Activated naive CD4-positive, alpha-beta T cell treated with anti-CD3 and anti-CD28 coated beads for 36 hours (primary cell): ENCODE measurements at places on chromosomes 7 and 10.

GRCh38 chr10:5893321-5893720 is 3.3 kb downstream of the FBH1 start:
- DNase-seq: no peak

DNA sequence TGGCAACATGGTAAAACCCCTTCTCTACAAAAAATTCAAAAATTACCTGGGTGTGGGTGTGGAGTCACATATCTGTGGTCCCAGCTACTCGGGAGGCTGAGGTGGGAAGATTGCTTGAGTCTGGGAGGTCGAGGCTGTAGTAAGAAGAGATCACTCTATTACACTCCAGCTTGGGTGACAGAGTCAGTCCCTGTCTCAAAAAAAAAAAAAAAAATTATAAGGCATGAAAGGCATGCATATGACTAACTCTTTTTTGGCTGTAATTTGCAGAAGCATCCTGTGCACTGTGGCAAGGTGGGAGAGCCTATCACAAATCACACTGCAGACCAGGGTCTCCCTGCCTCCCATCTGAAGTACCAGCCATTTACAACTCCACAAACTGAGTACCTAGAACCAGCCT is 14.1 kb upstream of the MYPN start:
- DNase-seq: no peak

DNA sequence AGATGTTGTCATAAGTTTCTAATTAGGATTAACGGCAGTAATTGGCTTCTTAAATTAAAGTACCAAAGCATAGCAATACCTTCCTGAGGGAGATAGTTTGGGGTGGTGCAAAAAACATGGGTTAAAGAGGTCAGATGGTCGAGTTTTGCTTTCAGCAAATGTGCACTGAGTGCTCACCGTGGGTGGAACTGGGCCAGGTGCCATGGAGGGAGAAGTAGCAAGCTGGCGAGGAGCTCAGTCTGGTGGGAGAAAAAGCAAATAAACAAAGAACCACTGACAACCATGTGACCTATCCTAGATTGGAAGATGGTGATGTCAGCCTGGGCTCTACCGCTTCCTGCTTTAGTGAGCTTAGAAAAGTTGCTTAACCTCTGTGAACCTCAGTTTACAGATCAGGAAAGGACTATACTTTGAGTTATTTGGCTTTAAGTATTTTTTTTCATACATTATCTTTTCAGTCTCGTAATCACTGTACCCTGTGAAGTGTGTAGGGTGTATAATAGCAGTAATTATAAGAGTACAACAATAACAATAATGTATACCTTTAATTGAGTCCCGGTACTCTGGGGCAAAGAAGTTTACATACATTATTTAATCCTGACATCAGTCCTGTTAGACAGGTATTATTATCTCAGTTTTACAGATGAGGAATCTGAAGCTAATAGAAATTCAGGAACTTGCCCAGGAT is 69.0 kb upstream of the PDCD4 start:
- DNase-seq: peak; percentile 67

DNA sequence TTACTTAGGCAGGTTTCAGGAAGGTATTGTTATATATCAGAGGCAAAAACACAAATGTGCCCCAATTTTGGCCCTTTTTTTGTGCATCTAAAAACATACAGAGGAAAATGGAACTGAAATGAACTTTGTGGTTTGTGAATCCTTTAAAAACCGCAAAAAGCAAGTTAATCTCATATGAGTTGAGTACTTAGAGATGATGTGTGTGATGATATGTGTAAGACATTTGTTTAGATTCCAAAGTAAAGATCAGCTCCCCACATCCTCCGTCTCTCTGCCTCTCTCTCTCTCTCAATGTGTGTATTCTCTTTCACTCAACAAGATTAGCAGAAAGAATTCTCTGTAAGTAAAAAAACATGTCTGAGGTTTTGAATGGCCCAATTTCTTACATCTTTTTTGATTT is 201.9 kb downstream of the MALRD1 start:
- no peak for DNase-seq

- DNase-seq: no peak
These were observed 18.3 kb downstream of the EGFR start for GRCh38 chr7:55036950-55037736.

DNA sequence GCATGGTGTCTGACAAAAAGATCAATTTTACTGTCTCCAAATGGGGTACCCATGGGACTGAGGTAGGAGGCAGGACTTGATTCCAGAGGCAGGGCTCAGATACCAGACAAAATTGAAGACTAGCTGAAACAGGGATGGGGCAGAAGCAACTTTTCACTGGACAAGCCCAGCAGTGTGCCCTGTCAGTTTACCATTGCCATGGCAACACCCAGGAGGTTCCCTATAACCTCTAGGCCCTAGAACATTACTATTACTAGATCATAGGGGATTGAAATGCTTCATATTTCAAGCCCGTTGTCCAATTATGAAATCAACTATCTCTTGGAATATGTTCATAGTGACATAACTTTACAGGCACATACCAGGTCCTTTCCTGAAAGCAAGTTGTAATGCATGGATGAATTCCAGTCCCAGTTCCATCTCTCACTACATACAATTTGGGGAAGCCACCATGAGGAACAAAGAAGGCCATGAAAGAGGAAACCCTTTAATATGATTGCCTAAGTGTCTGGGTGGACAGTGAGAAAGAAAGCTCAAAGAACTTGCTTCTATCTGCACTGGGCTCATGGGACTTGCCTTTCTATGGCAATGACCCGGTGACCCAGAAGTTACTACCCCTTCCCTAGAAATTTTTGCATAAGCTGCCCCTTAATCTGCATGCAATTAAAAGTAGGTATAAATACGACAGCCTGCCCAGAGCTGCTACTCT is 557.9 kb downstream of the KCNMA1 start:
- no peak for DNase-seq

GRCh38 chr10:5818894-5819293 is 5.7 kb upstream of the GDI2 start:
- no peak for DNase-seq

DNA sequence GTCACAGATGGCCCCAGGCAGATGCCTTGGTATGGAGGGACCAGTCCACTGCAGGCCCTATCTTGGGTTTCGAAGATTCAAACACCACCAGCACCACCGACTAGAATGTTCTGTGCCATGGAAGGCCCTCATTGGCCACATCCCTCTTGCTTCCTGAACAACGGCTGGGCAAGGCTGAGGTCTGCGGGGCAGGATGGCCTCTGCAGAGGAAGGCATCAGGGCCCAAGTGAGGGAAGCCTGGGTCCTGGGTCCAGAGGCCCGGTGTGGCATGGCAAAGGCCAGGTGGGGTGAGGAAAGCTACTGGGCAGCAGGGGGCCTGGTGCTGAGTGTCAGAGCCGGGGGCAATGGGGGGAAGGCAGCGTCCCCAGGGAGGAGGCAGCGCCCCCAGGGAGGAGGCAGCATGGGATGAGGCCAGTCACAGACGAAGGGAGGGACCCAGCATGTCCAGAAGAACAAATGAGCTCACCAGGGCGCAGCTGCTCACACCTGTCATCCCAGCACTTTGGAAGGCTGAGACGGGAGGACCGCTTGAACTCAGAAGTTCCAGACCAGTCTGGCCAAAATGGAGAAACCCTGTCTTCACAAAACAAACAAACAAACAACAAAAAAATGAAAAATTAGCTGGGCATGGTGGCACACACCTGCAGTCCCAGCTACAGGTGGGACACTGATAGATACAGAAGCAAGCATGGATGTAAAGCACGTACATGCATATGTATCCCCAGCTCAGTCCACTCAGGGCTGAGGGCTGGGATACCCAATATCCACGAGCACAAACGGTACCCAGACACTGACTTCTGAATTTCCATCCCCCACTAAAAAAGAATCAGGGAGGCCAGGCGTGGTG is 64.4 kb downstream of the PROSER2 start:
- no peak for DNase-seq

- DNase-seq: no peak
These were observed 396.1 kb downstream of the TNS3 start for GRCh38 chr7:47185839-47186238.

GRCh38 chr7:157005456-157006204 is 4.8 kb downstream of the MNX1 start:
- DNase-seq: no peak

DNA sequence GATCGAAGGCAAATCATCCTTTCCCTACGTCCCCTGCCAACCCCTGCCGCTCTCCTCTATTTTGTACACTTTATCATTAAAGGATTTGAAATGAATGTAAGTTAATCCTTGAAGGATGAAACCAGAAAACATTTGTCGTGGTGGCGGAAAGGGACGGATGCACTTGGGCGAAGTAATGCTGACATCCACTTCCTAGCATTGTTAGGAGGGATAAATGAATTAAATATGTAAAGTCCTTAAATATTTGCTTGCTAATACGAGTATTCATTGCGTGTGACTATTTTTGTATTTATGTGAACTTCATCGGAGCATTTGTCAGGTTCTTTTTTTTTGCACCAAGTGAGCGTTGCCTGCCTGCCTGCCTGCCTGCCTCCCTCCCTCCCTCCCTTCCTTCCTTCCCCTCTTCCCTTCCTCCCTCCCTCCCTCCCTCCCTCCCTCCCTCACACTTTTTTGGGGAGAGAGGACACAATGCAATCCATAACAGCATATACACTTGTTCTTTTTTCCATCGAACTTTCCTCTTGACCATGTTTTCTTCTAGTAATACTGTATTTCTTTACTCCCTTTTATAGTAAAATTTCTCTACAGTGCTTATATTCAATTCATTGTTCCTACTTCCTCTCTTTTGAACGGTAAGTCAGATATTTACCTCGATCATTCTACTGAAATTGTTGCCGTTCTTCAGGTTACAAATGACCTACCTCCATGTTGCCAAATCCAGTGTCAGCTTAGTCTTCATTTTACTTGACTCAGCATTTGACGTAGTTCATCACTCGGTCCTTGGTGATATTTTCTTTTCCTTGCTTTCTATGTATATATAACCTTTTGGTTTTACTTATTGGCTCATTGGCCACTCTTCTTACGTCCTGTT is 831 bp downstream of the CCDC7 start:
- DNase-seq: no peak

- DNase-seq: no peak
These were observed 187.0 kb downstream of the PCDH15 start for GRCh38 chr10:54614072-54614471.

- DNase-seq: no peak
These were observed 139.8 kb downstream of the CUBN start for GRCh38 chr10:16989826-16990293.

GRCh38 chr7:151432658-151433521 is 7.1 kb downstream of the CRYGN start:
- DNase-seq: peak; percentile 91

DNA sequence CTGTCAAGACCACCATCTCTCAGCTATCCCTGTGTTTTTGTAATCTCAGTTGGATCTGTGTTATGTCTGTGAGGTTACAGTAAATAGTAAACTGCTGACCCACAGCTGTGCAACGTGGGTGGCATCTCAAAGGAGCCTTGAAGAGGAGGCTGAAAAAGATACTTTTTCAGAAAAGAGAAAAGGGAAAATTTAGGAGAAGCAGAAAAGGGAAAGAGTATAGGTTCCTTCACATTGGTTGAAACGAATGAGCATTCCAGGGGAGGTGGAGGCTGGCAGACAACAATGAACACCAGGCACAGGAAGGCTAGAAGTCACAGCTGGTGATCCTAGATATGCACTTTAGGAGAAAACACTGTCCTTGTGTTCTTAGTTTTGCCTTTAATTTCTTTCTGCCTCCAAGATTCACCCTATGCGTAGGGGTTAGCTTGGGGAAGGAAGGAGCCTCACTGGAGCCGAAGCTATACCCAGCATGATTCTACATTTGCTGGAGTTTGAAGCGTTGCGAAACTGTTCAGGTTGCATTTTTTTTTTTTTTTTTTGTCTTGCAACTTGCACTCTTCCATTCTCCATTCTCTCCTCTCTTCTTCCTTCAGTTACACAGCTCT is 18.3 kb downstream of the CPED1 start:
- no peak for DNase-seq

DNA sequence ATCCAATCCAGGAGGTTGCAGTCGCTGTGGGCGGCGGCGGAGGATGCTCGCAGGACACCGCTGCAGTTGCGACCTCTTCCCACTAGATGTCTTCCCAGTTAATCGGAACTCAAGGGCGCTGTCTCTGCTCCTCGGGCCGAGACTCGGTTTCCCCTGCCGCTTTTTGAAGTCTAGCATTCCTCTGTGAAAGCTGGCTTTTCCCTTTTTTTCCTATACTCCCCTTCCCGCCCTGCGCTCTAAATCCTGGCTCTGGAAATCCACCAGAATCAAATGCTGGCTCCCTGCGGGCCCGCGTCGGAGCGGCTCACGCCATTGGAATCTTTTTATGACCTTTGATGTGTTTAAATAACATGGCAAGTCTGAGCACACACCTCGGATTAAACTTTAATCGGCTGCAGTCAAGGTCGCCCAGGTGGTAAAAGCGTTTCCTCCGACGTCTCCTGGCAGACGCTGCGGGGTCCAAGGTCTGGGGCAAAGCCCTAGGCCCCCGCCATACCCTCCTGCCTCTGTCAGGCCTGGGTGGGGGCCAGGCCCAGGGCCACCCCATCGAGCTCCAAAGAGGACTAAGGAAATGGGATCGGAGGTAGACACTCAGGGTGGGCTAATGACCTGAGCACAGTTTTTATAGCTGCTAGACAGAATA is 10.7 kb upstream of the HOXA13 start:
- DNase-seq: peak; percentile 67

- no peak for DNase-seq
These were observed 51.4 kb upstream of the APBB1IP start for GRCh38 chr10:26386781-26387180.

DNA sequence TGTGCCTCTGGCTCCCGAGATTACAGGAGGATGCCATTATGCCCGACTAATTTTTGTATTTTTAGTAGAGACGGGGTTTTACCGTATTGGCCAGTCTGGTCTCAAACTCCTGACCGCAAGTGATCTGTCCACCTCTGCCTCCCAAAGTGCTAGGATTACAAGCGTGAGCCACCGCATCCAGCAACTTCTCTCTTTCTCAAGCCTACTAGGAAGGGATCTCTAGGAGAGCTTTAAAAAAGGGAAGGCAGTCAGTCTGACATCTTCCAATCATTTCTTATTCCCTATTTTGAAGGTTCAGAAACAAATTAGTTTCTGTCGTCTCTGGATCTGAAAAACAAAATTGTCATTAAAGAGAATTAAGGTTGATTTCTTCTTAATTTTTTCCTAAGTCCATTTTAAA is 2.5 kb upstream of the TMEM26 start:
- DNase-seq: no peak

DNA sequence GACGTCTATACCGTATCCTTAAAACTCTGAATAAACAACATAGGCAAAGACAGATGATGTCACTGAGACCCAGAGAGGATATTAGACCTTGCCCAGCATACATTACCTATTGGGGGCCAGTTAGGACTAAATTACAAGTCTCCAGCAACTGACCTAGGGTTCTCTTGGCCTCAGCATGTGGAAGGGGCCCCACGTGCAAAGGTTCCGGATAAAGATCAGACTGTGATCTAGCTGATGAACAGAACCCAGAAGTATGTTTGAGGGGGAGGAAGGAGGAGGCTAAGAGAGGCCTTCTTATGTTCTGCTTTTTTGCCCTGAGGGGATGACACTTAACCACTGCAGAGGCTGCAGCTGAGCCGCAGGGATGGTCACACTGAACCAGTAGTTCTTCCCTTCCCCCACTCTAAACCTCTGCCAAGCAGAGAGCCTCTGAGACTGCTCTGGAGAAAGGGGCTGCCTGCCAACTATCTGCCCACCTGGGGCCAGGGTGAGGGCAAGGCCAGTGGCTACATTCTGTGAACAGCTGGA is 24.0 kb upstream of the KMT2C start:
- DNase-seq: no peak

GRCh38 chr10:93280699-93281366 is 201.3 kb downstream of the MYOF start:
- DNase-seq: no peak

GRCh38 chr7:122397381-122397780 is 92.8 kb upstream of the FEZF1 start:
- no peak for DNase-seq
